ENCODE measurements at places on chromosomes 6 and 20.

- no peak for DNase-seq
These were observed 161.0 kb upstream of the HDAC2 start for GRCh38 chr6:114131945-114132344.

GRCh38 chr6:70176842-70177550 lies 125.9 kb downstream of the COL9A1 start:
- DNase-seq: no peak

DNA sequence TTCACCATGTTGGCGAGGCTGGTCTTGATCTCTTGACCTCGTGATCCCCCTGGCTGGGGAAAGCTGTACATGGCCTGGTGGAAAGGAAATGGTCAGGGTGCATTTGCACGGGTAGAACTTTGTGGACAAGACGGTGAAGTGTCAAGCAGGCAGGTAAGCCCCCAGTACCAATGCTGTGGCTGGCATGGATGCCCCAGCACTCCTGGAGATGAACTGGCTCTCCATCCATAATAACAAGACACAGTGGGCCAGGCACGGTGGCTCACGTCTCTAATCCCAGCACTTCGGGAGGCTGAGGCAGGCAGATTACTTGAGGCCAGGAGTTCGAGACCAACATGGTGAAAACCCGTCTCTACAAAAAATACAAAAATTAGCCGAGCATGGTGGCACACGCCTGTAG lies 37.3 kb upstream of the TMEM181 start:
- no peak for DNase-seq

DNA sequence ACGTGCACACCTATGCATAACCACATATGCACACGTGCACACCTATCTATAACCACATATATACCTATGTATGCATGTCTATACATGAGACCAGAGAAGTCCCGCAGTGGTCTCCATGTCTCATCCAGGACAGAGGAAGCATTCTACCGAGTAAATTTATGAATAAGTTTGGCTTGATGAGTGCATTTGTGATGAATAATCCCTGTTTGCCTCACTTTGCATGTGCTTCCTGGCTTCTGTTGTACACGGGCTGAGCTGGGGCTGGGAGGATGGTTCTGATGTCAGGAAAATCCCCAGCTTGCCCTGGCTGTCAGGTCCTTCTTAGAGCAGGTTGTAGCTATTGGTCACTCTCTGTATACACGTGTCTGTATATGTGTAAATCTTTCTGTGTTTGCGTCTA lies 157.6 kb upstream of the RPS6KA2 start:
- DNase-seq: no peak

DNA sequence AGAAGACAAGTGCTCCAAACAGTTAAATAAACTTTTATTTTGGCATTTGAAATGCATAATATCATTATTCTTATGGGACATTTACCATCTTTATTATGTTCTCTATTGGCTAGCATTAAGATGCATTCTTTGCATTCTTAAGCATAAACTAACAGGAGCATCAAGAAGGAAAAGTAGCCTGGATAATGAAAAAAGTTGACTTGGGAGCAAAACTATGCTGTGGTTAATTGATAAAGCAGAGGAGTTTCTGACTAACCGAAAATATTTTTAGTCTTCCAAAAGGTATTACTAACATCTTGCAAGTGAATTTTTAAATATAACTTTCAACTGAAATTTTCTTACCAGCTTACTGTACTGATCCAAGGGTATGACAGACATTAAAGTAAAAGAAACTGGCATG lies 140.3 kb downstream of the FLRT3 start:
- no peak for DNase-seq

DNA sequence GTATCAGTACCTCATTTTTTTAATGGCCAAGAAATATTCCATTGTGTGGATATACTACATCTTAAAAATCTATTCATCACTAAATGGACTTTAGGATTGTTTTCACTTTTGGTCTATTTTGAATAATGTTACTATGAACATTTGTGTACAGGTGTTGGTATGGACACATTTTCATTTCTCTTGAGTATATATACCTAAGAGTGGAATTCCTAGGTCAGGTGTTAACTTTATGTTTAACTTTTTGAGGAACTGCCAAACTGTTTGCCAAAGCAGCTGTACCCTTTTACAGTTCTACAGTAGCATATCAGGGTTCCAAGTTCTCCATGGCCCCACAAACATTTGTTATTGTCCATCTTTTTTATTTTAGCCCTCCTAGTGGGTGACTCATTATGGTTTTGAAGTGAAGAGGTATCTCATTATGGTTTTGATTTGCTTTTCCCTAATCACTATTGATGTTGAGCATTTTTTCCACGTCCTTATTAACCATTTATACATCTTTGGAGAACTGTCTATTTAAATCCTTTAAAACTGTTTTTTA lies 28.2 kb downstream of the DSTN start:
- no peak for DNase-seq

DNA sequence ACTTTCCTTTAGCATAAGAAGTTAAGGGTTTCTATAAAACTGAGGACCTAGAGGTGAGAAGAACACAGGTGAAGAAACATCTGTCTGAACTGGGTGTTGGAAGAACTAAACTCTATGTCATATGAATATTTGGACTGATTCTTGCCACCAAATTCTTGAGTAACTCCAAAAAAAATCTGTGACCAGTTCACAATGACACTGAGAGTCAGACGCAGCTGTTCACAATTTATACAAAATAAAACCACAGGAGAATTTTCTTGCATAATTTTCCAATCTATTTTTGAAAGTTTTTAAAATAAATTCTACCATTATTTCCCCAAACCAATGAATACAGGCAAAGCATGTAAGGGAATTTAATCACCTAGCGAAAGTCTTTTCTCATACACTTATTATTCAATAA lies 148.1 kb upstream of the TCF21 start:
- DNase-seq: no peak

GRCh38 chr6:169635345-169635744 lies 66.5 kb downstream of the WDR27 start:
- DNase-seq: no peak

- DNase-seq: no peak
These were observed 21.6 kb downstream of the CMTR1 start for GRCh38 chr6:37454420-37455140.

DNA sequence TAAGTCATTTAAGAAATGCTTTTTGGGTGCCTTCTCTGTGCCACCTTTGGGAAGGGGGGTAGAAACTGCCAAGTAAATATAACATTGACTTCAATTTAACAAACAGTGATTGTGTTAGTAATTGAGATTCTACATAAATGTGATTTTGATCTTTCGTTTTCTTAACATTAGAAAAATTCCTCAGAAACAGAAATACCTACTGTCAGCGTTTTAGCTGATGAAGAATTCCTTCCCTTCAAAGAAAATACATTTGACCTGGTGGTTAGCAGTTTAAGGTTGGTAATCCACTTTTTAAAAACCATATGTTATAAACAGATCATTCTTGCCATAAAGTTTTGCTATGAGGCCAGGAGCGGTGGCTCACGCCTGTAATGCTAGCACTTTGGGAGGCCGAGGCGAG lies 9.8 kb downstream of the NDUFAF5 start:
- DNase-seq: no peak

- DNase-seq: no peak
These were observed 898.2 kb upstream of the MAP3K7 start for GRCh38 chr6:91485047-91485446.

DNA sequence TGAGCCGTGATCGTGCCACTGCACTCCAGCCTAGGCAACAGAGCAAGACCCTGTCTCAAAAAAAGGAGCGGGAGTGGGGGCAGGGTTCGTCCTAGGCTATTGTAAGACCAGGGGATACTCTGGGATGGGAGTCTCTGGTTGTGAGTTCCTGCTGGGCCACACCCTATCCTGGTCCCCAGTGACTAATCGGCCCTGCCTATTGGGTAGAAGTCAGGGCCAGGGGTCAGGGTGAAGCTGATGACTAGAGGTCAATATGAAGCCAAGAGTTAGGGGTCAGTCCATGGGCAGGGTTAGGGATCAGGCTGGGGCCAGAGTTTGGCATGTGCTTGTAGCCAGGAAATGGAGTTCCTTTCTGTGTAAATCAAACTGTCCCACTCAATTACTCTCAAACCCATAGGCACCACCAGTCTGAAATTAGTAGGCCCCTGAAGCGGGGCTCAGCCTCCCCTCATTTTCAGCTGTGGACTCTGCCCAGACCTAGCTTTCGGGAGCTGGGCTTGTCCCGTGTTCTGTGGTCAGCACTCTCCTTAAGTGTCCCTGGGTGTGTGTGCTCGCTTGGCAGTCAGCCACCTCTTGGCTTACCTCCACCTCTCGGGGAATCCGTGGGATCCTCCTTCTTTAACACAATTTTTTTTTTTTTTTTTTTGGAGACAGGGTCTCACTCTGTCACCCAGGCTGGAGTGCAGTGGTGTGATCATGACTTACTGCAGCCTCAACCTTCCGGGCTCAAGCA lies 1.8 kb downstream of the HSPA12B start:
- DNase-seq: no peak

DNA sequence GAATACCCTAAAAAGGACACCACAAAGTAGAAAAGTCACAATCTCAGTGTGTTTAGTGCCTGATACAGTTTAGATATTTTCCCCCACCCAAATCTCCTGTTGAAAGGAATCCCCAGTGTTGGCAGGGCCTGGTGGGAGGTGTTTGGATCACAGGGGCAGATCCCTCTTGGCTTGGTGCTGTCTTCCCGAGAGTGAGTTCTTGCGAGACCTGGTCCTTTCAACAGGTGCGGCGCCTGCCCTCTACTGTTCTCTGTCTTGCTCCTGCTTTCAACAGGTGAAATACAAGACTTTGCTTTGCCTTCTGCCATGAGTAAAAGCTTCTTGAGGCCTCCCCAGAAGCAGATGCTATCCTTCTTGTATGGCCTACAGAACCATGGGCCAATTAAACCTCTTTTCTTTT lies 534.3 kb upstream of the NRSN1 start:
- no peak for DNase-seq

- no peak for DNase-seq
These were observed 23.1 kb downstream of the NCR2 start for GRCh38 chr6:41358503-41358902.

- no peak for DNase-seq
These were observed 24.1 kb upstream of the SULF2 start for GRCh38 chr20:47809161-47809960.

GRCh38 chr20:63090682-63091571 lies 84.2 kb upstream of the BHLHE23 start:
- DNase-seq: no peak

DNA sequence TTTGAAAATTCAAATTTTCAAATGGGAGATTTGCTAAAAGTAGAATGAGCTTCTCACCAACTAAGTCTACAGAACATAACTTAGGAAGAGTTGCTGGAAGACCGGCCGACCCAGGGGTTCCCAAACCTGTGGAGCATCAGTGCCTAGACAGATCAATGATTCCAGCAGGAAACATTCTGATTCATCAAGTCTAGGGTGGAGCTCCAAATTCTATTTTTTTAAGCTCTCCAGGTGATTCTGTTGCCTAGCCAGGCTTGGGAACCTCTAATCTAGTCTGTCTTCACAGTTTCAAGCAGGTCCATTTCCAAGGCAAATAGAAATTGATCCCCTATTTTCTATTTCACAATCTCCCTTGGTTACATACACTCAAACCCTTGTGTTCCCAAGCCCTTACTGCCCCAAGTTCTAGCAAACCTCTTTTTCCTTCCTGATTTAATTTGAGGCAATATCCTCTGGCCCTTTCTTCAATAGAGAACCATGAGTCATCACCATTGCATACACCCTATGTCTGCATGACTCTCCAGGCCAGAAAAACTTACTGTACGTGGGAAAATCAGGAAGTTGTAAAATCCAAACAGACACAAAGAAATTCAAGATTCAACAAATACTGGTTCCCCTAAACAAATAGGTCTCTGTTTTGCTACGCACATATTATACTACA lies 8.9 kb downstream of the ATXN1 start:
- no peak for DNase-seq

DNA sequence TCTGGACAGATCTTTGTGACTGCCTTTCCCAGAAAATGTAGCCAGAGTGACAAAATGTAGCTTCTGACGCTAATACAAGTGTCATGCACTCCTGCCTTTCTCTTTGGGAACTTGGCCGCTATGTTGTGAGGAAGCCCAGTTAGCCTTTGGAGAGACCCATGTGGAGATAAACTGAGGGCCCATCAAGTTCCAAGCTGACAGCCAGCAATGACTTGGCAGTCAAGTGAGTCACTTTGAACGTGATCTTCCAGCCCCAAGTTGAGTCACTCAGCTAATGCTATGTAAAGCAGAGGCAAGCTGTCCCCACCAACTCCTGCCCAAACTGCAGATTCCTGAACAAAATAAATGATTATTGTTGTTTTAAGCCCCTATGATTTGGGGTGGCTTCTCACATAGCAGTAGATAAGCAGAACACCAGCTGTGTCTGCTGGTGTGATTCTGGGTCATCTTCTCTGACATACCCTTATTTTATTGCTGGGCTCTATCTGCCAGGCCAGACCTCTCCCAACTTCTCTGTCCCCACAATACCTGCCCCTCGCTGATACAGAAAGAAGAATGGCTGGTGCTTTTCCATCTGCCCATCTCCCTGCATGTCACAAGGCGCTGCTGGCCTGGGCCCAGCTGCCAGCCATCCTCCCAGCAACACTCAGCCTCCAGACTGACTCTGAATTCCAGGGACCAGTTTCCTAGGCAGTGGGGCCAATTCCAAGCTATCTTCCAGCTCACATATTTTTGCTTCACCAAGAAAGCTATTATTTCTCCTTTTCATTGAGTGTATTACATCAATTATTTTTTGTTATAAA lies 274.8 kb downstream of the LRFN2 start:
- DNase-seq: no peak

- DNase-seq: peak; percentile 35
These were observed 41.8 kb downstream of the FARS2 start for GRCh38 chr6:5302995-5303622.

- no peak for DNase-seq
These were observed 19.8 kb upstream of the MAP1LC3A start for GRCh38 chr20:34538671-34539123.

DNA sequence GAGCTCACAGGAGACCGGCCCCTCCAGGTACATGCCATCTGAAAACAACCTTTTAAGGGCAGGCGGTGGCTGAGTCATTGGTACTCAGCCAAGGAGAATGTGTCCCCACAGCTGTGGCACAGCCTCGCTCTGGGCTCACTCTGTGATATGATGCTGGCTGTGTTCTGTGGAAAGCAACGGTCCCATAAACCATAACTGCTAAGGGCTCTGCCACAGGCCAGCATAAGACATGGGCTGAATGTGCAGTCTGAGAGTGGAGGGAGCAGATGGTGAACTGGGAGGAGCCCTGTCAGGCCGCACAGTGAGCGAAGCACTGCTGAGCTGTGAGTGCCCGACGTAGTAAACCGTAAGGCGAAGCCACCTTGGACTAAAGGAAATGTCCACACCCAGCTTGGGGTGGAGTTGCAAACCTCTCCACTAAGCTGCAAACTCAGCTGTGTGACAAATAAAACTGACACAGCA lies 375.8 kb downstream of the THBS2 start:
- no peak for DNase-seq

GRCh38 chr6:42212442-42212841 lies 5.2 kb downstream of the MRPS10 start:
- no peak for DNase-seq

GRCh38 chr6:162726947-162727321 lies 632 bp downstream of the PRKN start:
- no peak for DNase-seq

GRCh38 chr6:82178077-82178758 lies 69.3 kb downstream of the IBTK start:
- DNase-seq: no peak

Measured in iPS DF 19.7 (cell line).